Posterior vena cava (tissue), 2 donors: ENCODE measurements at places on chromosomes 2 and 18. TPM values are rescaled to one million over a fixed set of nuclear protein-coding genes. Genes with fewer than 3 reads are reported as not detected.

Gene TMEFF2
- 0.19 TPM for total RNA-seq

Gene TEX44
- total RNA-seq: not detected

Gene CGREF1
- 25.8 TPM for total RNA-seq

Gene RFTN2
- 5.4 TPM for total RNA-seq

Gene GPR39
- 0.37 TPM for total RNA-seq

Gene SPC25
- 0.42 TPM for total RNA-seq

Gene DHRS9
- total RNA-seq: 0.93 TPM

GRCh38 chr2:235042576-235043515, 91.0 kb downstream of the SH3BP4 start:
- DNase-seq: peak; percentile 72

- no peak for DNase-seq
These were observed 916 bp downstream of the TNFRSF11A start for GRCh38 chr18:62325806-62326645.

DNA sequence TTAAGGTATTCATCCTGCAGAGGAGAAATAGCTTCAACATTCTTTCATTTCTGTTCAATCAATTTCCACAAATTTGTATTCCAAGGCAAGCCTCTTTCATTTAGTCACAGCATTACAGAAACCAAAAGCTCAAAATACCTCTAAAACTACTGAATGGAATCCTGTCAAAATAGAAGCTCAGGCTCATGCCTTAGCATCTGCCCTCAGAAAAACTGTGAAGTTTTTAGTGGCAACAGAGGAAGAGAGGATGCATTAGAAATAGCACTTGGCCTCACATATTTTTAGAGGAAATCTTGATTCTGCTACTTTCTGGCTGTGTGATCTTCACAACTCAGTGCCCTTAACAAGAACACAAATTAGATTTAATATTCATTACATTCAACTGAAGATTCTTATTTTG, 69.1 kb upstream of the GALNT13 start:
- no peak for DNase-seq

- DNase-seq: no peak
These were observed 25.4 kb downstream of the ACTR3 start for GRCh38 chr2:113915082-113915819.

DNA sequence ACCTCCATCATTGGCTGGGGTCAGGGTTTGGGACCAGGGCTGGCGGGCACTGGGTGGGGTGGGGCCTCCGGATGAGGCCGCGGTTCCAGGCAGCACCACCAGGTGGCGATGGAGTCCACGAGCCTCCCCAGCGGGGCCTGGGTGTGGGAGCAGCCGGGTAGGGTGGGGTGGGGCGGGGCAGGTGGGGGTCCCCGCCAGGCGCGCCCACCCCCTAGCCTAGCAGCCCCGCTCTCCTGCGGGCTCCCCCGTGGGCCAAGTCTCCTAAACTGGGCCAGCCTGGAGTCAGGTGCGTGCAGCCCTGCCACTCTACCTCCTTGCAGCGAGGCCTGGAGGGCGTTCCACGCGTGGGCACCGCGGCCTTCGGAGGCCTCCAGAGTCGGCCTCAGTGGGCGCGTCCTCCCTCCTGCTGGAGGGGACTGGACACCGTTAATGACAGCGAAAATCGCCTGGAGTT, 187.5 kb downstream of the TWIST2 start:
- peak; percentile 88 for DNase-seq

DNA sequence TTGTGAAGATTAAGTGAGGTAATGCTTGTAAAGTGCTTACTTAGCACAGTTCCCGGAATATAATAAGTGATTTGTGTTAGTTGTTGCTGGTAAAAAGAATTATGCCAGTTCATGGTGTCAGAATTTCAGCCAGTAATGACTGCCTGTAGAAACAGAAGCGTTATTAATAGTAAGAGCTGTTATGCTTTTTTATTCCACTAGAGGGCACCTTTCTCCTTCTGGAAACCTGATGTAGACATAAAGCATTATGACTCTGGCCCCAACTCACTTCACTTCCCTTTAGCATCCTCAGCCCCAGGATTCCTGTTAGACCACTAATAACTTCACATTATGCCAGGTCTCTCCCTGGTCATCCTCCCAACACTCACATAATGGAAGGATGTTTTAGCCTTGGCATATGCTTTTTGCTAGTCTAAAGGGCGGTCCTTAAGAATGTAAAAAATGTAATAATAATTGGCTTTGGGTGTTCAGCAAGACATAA, 34.9 kb downstream of the C18orf54 start:
- no peak for DNase-seq

GRCh38 chr18:3985664-3986063, 469.4 kb downstream of the DLGAP1 start:
- DNase-seq: no peak
